ENCODE measurements at places on chromosomes 16 and 17.

DNA sequence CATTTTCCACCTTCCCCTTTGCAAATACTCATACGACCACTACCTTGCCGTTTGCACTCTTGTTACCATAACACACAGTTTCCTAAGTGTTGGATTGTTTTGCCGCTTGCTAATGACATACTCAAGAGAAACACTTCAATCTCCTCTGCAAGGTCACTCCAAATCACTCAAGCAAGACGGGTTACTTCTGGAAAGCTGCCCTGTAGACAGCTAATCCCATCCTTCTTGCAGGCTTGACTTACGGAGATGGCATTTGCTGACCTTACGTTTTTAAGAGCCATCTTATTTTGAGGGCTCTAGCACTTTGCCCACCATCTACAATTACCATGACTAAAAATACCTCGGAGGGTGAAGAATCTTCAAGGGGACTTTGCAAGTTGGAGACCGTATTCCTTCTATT is 46.2 kb downstream of the MYH3 start:
- DNase-seq: no peak

DNA sequence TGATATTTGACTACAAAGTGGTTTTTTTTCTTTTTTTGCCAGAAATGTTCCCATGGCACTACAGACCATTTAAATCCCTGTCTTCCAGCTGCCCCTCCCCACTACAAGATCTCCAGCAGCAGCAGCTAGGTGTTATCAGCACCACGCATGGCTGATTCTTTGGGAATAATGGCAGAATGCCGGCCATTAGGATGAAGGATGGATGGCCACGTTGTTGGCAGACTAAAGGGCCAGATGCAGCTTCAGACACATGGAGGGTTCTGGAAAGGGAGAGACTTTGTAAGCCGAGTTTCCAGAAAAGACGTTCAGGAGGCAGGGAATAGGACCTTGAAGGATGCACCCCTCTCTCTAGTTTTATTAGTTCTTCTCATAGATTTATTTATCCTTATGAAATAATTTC is 10.3 kb upstream of the MED9 start:
- DNase-seq: no peak

DNA sequence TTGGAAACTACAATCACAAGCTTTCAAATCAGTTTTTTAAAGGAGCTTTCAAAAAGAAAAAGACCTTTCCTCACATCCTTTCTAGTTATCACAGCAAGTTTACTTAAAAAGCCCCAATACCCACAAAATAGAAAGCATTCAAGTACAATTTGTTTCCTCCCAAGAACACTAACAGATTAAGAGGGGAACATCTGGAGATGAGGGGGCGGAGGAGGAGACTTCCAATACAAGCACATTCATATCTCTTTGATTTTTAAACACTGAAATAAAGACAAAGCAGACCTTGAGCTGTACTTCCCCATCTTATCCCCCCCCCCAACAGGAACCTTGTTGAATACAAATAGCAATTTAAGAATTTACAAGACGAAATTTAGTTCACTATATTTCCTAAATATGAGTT is 2.0 kb downstream of the YWHAE start:
- no peak for DNase-seq

DNA sequence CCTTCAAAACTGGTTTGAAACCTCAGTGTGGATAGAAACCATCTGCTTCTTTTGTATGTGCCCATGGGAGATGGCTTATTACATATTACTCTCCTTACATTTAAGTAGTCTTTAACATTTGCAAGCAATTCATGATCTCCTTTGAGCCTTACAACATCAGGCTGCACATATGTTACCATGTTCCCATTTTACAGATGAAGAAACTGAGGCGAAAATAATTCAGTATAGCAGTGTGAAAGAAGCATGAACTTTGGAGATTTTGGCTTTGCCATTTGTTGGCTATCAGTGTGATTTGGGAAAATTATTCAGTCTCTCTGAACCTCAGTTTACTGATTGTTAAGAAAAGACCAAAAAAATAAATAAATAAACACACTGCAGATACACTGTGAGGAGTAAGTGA is 15.7 kb downstream of the GNAO1 start:
- DNase-seq: no peak

- DNase-seq: no peak
Measured at GRCh38 chr17:75439287-75439686, 17.1 kb upstream of the TMEM94 start.

GRCh38 chr16:77723108-77723514 is 797 bp downstream of the NUDT7 start:
- DNase-seq: no peak

GRCh38 chr17:68190495-68190894 is 57.3 kb upstream of the AMZ2 start:
- DNase-seq: no peak

GRCh38 chr17:4170639-4171280 is 27.8 kb downstream of the CYB5D2 start:
- no peak for DNase-seq

DNA sequence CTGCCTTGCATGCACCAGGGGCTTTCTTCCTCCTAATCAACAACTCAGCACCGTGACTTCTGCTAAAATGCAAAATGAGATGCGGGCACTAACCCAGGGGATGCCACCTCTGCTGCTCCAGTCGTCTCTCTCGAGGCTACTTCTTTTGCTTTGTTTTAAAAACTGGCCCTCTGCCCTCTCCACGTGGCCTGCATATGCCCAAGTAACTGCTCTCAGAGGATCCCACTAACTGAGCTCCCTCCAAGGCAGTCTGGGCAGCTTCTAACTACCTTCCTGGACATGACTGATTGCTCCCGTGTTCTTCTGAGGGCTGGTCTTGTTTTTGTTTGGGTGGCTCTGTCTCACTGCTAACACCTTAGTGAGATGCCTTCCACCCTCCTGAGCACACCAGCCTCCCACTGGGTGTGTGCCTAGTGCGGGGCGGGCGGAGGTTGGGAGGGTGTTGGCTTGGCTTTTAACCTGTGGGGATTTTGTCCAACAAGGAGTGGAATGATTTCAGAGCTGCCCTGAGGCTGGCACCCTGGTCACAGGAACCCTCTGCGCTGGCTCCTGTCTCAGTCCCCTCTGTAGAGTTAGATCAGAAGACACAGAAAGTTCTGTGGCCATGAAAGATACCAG is 8.9 kb upstream of the LGALS9 start:
- no peak for DNase-seq

- DNase-seq: no peak
Measured at GRCh38 chr16:78461496-78462287, 362.2 kb downstream of the WWOX start.

DNA sequence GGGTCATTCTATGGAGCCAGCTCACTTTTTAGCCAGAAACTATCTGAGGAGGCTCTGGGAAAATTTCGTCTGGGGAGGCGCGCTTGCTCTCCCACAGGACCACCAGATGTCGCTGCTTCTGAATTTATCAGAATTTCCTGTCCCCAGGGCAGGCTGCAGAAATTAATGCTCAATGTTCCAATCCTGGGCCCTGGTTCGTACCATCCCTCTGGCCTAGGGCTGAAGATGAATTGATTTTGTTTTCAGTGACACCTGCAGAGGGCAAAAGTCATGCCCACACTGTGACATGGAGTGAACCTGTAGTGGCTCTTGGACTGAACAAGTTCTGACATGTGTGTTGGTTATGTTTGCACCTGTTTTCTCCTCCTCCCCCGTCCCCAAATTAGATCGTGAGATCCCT is 482.6 kb downstream of the NPIPA7 start:
- peak; percentile 5 for DNase-seq

DNA sequence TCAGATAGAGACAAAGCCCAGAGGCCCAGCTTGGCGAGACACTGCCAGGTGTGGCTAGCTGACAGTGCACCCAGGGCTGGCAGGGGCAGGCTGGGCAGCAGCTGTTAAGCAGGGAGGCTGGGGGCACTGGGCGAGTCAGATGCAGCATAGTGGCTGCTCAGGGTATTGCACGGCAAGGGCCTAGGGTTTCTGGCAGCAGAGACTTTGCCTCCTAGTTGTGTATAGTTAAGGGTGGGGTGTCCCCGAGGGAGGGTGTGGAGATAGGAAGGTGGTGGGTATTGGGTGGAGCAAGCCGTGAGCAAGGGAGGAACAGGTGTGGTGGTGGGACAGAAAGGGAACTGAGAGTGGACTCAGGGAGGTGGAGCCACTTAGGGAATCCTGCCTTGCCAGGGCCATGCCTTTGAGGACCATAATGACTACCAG is 66.0 kb downstream of the SMPD3 start:
- DNase-seq: no peak

All from activated naive CD8-positive, alpha-beta T cell treated with anti-CD3 and anti-CD28 coated beads, Interleukin-2, amount 50 U/mL, for 16 hours (primary cell).